ENCODE measurements at places on chromosomes 4 and X.

DNA sequence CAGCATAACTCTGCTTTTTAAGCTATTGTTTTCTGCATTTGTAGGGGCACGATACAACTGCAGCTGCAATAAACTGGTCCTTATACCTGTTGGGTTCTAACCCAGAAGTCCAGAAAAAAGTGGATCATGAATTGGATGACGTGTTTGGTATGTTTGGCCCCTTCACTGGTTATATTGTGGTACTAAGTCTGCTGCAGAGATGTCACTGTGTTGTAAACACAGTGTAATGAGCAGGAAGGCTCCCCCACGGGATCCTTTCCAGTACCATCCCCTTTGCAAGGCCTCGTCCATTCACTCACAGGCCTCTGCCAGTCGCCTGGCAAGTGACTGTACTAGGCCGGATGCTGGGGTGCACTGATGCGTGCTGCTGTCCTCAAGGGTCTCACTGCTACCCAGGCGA is 13.8 kb downstream of the CYP4V2 start:
- DNase-seq: no peak

- DNase-seq: no peak
Measured at GRCh38 chr4:47703956-47704355, 133.9 kb downstream of the CORIN start.

DNA sequence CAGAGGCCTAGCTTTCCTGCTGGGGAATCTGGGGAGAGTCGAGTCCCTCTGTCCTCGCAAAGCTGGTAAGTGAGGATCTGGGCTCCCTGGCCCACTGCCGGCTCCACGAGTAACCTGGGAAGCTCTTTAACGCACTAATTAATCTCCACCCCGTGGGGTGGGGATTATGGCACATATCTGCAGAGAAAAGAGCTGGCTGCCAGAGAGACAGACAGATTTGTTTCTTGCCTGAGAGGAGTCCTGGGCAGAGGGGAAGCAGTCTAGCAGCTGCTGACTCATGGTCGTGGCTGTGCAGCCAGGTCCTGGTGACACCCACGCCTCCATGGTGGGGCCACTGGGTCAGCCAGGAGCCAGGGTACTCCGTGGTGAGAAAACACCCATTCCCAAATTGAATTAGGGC is 14.0 kb downstream of the SORCS2 start:
- DNase-seq: no peak

- DNase-seq: peak; percentile 61
Measured at GRCh38 chrX:63758011-63758410, 27.0 kb downstream of the ARHGEF9 start.

DNA sequence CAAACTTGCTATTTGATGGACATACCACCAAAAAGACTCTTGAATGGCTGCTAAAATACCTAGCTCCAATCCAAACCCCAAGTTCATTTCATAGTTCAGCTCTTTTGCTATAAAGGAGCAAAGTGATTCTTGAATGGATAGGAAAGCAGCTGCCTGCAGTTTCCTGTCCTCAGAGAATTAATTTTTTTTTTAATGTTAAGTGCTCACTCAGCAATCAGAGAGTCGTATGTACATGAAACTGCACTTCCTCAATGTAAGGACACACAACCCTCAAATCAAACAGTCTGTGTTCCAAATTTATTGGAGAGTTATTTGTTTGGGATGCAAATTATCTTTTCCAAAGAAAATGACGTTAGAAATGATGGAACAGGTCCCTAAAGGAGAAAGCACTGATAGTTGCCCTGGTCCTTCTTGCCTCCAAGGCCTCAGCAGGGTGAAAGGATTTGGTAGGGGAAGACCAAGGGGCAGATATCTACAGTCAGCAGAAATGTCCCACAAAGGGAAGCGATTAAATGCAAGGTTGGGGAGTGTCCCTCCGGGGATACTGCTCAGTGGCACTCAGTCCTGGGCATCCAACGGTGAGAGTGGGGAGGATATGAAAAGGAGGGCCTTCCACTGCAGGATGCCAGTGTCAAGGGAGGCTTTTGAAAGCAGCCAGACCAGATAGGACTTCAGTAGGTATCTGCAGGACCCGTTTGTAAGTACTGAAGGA is 67.2 kb upstream of the RASGEF1B start:
- no peak for DNase-seq

All from KBM-7 (cell line).